ENCODE measurements at places on chromosomes 13 and 19.

GRCh38 chr13:105806628-105806920 lies 728.9 kb downstream of the EFNB2 start:
- no peak overlapping the region for H3K27ac ChIP-seq
- no peak overlapping the region for H3K4me3 ChIP-seq

DNA sequence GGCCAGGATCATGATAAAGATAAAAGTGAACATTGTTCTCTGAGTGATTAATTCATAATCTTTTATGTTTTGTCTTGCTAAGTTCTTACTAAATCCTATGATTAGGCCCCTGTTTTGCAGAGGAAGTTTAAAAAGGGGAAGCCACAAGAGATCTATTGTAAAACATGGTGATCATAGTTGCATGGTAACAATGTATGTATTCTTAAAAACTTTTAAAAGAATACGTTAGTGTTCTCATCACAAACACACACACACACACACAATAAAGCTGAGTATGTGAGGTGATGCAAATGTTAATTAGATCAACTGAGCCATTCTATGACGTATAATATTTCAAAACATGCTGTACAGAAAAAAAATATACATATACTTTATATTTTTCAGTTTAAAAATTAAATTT lies 51.2 kb downstream of the MBD3L2B start:
- DNase-seq = no peak
- no peak overlapping the region for H3K4me3 ChIP-seq
- H3K36me3 ChIP-seq = no peaks in the 10 kb centered on the region
- H3K4me1 ChIP-seq = no peaks in the 10 kb centered on the region

GRCh38 chr13:50712456-50712855 lies 131.0 kb downstream of the DLEU7 start:
- H3K4me1 ChIP-seq = peaks cover 14% of the 10 kb centered on the region
- H3K27me3 ChIP-seq = no peaks in the 10 kb centered on the region
- no peaks in the 10 kb centered on the region for H3K36me3 ChIP-seq
- no peak overlapping the region for H3K27ac ChIP-seq
- no peak for DNase-seq
- H3K4me3 ChIP-seq = no peak overlapping the region

DNA sequence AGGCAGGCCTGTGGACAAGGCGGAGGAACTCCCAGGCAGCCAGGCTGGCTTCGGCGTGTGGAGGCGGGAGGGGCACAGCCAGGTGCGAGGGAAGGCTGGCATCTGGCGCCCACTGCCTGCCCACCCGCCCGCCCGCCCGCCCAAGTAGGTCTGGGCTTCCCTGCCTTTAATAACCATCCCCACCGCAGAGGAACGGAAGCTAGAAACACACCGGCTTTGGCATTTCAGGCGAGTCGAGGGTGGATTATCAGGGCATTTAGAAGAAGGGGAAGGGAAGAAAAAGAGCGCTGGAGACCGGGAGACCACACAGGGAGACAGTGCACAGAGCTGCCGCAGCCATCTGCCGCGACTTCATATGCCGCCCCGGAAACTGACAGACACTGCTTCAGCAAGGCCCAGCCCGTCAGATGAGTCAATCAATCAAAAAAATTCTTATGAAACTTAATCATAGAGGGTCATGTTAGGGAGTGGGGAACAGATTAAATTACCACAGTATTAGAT lies 199.7 kb downstream of the TSHZ3 start:
- no peaks in the 10 kb centered on the region for H3K4me1 ChIP-seq
- H3K36me3 ChIP-seq = no peaks in the 10 kb centered on the region
- H3K27me3 ChIP-seq = no peaks in the 10 kb centered on the region
- no peak overlapping the region for H3K4me3 ChIP-seq
- DNase-seq = no peak
- no peak overlapping the region for H3K27ac ChIP-seq

- DNase-seq = no peak
- no peak overlapping the region for H3K27ac ChIP-seq
- H3K27me3 ChIP-seq = no peaks in the 10 kb centered on the region
- no peak overlapping the region for H3K4me3 ChIP-seq
- no peaks in the 10 kb centered on the region for H3K4me1 ChIP-seq
- no peaks in the 10 kb centered on the region for H3K36me3 ChIP-seq
These were observed 33.1 kb downstream of the DCLK1 start for GRCh38 chr13:36098080-36098479.

GRCh38 chr19:49114630-49115363 lies 627 bp downstream of the LIN7B start:
- DNase-seq = no peak
- peaks cover 18% of the 10 kb centered on the region for H3K4me1 ChIP-seq
- H3K36me3 ChIP-seq = no peaks in the 10 kb centered on the region
- H3K27me3 ChIP-seq = no peaks in the 10 kb centered on the region

DNA sequence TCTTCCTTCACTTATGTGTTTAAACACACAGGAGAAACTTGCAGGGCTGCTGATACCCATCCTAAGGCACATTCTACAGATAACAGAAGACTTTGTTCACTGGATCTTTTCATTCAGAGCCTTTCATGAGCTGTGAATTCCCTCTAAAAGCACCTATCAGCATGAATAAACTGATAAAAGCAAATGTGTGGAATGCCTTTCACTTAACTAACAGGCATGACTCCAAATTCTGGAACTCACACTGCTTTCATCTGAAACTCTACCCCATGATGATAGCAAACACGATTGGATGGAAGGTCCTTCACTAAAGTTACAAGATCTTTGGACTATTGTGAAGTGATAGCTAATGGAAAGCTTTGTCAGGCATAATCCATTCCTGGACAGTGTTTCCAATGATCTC lies 457.3 kb downstream of the EFNB2 start:
- DNase-seq = no peak
- no peaks in the 10 kb centered on the region for H3K4me1 ChIP-seq
- H3K27ac ChIP-seq = no peak overlapping the region
- no peaks in the 10 kb centered on the region for H3K36me3 ChIP-seq

GRCh38 chr19:32396046-32396652 lies 9.4 kb upstream of the DPY19L3 start:
- H3K4me1 ChIP-seq = no peaks in the 10 kb centered on the region
- H3K4me3 ChIP-seq = no peak overlapping the region
- no peak for DNase-seq
- H3K27ac ChIP-seq = no peak overlapping the region
- no peaks in the 10 kb centered on the region for H3K27me3 ChIP-seq
- H3K36me3 ChIP-seq = no peaks in the 10 kb centered on the region

- no peaks in the 10 kb centered on the region for H3K36me3 ChIP-seq
- H3K4me3 ChIP-seq = peak overlapping the region; percentile 51
These were observed 3.9 kb downstream of the MYO1F start for GRCh38 chr19:8573316-8573715.

DNA sequence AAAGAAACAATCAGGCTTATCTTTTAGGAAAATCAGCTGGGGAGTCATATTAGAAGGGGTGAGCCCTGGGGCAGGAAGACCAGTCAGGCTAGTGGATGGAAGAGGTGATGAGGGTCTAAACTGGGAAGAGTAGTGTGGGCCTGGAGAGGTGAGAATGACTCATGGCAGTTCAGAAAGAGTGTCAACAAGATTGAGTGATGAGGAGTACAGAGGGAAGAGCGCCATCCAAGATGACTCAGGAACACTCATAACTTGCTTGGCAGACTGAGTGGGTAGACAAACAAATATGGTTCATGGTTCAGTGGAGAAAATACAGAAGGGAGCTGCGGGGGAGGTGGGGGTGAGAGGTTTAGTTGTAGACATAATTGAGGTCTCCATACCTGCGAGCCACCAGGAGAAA lies 17.3 kb upstream of the CLDN10 start:
- no peak for DNase-seq
- no peaks in the 10 kb centered on the region for H3K4me1 ChIP-seq
- H3K27me3 ChIP-seq = no peaks in the 10 kb centered on the region
- no peak overlapping the region for H3K27ac ChIP-seq
- no peaks in the 10 kb centered on the region for H3K36me3 ChIP-seq

DNA sequence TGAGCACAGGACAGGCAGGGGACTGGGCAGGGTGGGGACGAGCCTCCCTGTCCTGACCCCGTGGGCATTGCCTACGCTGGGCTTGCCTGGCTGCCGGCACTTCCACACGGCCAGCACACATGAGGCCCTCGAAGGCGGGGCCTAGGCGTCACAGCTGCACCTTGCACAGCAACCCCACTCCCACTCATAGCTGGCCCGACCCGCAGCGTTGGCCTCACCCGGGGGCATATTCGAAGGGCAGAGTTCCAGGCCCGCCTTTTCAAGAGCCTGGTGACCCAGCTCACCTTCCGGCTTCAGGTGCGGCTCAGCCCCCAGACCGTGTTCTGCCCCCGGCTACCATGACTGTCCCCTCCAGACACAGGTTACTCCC lies 16.9 kb upstream of the PROZ start:
- H3K27ac ChIP-seq = no peak overlapping the region
- H3K4me3 ChIP-seq = no peak overlapping the region
- no peaks in the 10 kb centered on the region for H3K36me3 ChIP-seq

DNA sequence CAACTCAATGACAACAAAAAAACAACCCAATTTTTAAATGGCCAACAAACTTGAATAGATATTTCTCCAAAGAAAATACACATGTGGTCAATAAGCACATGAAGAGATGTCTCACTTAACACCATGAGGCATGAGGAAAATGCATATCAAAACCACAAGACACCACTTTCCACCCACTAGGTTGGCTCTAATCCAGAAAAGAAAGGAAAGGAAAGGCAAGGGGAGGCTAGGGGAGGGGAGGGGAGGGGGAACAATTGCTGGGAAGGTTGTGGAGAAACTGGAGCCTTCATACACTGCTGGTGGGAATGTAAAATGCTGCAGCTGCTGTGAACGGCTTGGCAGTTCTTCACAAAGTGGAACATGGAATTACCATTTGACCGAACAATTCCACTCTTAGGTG lies 854.3 kb downstream of the UQCRFS1 start:
- no peak overlapping the region for H3K27ac ChIP-seq
- no peaks in the 10 kb centered on the region for H3K4me1 ChIP-seq
- H3K27me3 ChIP-seq = no peaks in the 10 kb centered on the region

Data from CD8-positive, alpha-beta memory T cell (primary cell).